ENCODE measurements at places on chromosomes 7 and 10.
A peak's percentile ranks its signal among the peaks of the same experiment; 100 is the strongest.

- no peak for DNase-seq
These were observed 62.9 kb downstream of the GRM8 start for GRCh38 chr7:127189886-127190285.

GRCh38 chr7:27697861-27698430, 35.3 kb upstream of the HIBADH start:
- no peak for DNase-seq

DNA sequence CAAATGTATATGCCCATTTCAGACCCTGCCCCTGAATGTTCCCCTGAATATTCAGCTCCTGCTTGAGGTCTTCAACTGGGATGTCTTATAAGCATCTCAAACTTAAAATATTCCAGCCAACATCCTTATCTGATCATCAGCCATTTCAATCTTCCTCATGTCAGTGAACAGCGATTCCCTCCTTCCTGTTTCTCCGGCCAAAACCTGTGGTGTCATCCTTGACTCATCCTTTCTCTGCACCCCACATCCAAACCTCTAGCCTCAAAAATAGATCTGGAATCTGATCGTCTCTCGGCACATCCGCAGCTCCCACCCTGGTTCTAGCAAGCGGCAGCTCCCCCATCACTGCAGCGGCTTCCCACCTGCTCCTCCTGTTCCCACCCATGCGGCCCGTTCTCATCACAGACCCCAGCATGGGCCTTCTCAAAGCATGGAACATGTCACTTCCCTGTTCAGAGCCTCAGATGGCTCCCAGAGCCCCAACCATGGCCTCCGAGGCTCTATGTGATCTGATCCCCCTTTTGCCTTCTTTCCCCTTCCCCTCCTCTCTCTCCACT, 165.7 kb downstream of the HECW1 start:
- DNase-seq = no peak

DNA sequence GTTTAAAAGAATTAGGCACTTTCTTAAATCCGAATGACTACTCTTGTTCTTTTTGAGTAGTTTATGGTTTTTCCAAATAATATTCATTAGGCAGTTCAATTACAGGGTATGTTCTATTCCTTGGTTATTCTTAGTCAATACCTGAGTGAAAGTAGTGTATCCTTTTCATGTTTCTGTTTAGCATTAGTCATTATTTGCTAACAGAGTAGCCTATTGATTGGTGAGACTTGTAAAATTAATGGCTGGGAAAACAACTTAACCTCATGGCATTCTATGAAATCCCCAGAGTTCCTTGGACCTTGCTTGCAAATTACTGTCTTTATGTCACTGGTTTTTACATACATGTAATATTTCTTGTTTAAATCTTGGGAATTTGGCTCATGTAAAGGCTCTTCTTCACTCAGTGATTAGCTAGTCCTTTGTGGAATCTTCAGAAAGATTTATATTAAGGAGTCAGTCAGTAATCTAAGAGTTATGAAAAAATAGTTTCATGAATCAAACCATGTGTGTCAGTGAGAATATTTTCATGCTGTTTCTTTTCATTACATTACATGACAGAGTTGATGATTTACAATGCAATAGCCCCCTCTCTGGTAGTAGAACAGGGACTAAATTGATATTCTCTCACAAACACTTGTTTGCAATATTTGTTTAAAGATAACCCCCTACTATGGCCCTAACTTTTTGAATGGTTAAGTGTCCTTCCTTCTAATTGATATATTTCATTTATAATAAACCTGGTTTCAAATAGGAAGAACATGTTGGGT, 81.5 kb upstream of the LRRTM3 start:
- DNase-seq = no peak

GRCh38 chr10:132506711-132507408, 30.7 kb upstream of the INPP5A start:
- no peak for DNase-seq

GRCh38 chr7:14905764-14906163, 3.2 kb upstream of the DGKB start:
- DNase-seq = no peak

DNA sequence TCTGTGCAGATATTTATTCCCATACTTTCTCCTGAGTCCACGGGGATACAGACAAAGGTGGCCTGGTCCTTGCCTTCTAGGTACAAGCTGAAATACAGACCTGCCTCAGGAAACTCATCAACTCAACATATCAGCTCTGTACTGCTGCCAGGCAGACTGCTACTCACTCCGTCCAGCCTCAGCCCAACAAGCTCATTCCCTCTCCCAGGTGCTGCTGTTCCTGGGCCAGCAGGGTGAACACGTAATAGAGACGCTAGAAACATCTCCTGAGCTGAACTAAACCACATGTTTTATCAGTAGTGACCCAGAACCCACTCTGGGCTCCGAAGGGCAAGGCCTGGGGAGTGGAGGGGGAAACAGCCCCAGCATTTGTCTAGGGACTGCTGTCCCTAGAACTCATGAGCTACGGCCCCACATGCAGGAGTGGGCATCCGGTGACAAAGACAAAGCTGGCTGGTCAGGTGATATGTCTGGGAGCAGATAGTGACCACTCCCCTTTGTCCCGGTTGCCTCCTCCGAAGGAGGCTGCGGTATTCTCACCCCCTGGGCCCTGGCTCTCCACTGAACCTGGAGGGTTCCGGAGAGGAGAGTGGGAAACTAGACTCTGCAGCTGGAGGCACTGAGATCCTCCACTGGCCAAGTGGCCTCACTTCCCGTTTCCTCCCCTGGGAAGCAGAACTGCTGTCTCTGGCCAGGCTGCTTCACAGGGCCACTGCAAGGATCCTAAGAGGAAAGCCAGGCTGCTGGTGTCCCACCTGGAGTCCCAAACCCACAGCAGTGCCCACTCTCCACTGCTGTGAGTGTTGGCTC, 116.1 kb downstream of the FAM53B start:
- DNase-seq = no peak

- DNase-seq = no peak
These were observed 159.8 kb downstream of the CHN2 start for GRCh38 chr7:29354340-29354739.

GRCh38 chr7:22216832-22217475, 140.0 kb downstream of the RAPGEF5 start:
- DNase-seq = no peak

GRCh38 chr7:122770686-122771335, 68.1 kb upstream of the RNF148 start:
- no peak for DNase-seq

- DNase-seq = no peak
These were observed 97.7 kb downstream of the SH3PXD2A start for GRCh38 chr10:103757531-103758293.

GRCh38 chr7:107002529-107002998, 41.9 kb upstream of the PRKAR2B start:
- no peak for DNase-seq

- DNase-seq = no peak
These were observed 8.3 kb downstream of the GALNT17 start for GRCh38 chr7:71140264-71140663.

DNA sequence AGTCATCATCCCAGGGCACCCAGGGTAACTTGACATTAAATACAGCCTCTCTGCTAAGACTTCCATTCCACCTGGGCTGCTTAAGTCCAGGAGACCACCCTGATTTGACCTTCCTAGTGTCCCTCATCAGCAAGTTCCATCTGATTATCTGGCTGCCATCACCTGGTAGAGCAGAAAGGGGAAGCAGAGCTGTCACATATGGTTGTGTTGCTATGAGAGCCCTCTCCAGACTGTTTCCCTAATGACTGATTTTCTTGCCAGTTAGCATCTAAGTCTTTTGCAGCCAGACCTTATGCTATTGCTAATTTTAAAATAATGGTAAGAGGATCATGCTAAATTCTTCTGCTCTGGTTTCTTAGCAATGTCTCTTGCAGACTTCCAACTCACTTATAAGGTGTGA, 38.7 kb downstream of the KCNH2 start:
- no peak for DNase-seq

- no peak for DNase-seq
These were observed 89.0 kb downstream of the PTPRE start for GRCh38 chr10:127995939-127996338.

DNA sequence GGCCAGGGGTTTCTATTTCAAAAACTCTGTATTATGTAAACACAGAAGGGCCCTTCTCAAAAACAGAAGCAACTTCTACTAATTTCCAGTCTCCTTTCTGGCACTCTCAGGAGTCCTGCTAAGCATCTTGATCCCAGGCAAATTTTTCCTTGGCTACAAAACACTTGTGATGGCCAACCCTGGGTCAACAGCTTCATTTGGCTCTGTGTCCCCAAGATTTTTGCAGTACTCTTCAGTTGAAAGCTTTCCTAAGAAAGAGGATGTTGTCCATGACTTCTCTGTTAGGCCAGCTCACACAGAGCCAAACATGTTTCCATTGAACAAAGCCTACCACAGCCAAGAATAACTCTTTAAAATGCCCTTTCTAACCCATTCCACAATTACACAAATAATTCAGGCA, 99.0 kb upstream of the EGR2 start:
- no peak for DNase-seq

GRCh38 chr10:80526218-80526617, 11.5 kb upstream of the SH2D4B start:
- no peak for DNase-seq

DNA sequence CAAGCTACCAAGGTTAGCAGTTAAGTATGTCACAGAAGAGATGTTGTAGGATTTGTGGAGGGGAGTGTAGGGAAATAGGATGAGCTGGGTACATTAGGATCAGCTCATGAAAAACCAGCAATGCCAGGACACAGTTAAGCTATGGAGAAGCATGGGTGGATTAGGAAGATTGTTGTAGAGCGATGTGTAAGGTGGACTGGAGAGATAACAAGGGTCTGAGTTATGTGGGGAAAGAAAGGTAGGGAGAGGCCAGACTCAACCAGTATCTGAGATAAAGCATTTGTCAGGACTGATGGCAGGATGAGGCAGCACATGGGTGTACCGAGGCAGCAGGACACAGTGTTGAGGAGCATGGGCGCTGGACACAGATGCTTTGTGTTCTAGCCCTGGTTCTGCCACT, 85.4 kb upstream of the PRR15 start:
- DNase-seq = no peak

- DNase-seq = peak; percentile 59
These were observed 21.7 kb downstream of the AMZ1 start for GRCh38 chr7:2709553-2710285.

- no peak for DNase-seq
These were observed 14.8 kb downstream of the CUX1 start for GRCh38 chr7:101832205-101832631.

- DNase-seq = peak; percentile 100
These were observed at the start of gene GBF1 for GRCh38 chr10:102245082-102245931. Gene GBF1 (plus strand): TSS chr10:102245532. CDS start chr10:102258939, 13,407 bp downstream.

DNA sequence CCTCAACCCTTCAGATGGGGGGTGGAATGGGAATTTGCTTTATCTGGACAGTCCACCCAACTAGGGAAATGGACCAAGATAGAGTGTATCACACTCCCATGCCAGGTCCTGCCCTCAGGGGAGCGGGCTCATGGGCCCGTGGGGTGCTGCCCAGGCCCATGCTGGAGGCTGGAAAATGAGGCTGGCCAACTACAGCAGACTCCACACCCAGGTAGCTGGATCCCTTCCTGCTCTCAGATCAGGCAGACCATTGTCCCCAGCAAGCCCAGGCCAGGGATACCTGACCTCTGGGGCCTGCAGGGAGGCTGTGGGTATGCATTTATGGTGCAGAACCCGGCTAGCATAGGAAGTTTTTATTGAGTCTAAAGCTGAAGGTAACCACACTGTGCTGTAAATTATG, 162.4 kb downstream of the TCERG1L start:
- no peak for DNase-seq

DNA sequence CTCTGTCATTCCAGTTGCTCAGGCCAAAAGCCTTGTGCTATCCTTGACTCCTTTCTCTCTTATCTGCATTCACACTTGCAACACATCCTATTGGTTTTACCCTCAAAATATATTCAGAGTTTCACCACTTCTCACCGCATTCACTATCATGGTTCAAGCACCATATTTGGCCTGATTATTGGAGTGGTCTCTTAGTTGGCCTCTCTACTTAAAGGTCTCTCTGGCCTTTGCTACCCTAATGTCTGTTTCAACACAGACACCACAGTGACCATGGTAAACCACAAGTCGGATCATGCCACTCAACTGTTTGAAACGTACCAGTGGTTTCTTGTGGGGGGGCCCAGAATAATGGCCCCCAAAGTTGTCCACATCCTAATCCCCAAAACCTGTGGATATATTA, 15.2 kb upstream of the PDZD8 start:
- no peak for DNase-seq

Data from iPS DF 19.7 (cell line).